Panc1 (cell line): ENCODE measurements at places on chromosomes 1 and 21.
A peak's percentile ranks its signal among the peaks of the same experiment; 100 is the strongest.

DNA sequence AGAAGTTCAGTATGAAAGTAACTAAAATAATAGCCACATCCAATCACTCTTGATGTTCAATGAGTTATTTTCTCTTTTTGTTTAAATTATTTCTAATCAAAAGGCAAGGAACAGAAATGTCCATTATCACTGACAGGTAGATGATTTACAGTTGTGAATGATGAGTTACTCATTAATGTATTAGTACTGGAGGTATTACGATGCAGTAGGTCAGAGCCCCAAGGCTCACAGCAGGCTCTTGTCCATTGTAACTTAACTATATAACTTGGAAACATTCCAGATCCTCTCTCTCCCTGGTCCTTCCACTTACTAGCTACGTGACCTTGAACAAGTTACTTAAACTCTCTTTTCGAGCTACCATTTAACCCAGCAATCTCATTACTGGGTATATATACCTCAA, 39.5 kb downstream of the CRB1 start:
- no peaks in the 10 kb centered on the region for H3K36me3 ChIP-seq
- no peak overlapping the region for H3K27ac ChIP-seq
- no peak for DNase-seq
- no peak overlapping the region for H3K4me3 ChIP-seq
- no peaks in the 10 kb centered on the region for H3K27me3 ChIP-seq

DNA sequence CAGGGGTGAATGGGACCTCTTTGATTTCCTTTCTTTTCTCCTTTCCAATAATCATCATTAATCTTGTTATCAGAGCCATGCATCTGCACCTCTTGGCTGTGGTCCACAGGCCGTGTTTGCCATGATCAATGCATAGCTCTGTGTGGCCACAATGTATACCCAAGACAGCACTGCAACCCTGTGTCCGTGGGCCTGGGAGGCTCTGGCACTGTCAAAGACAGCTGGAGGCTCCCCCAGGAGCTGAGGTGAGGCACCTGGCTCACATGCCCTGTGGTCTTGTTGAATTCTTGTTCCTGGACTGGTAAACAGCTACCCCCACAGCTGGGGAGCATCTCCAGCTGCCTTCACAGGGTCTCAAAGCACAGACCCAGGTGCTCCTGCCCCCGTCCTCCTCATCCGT, 67.2 kb upstream of the SELENON start:
- no peak overlapping the region for H3K4me3 ChIP-seq
- no peaks in the 10 kb centered on the region for H3K36me3 ChIP-seq
- H3K27ac ChIP-seq = no peak overlapping the region
- DNase-seq = no peak
- no peaks in the 10 kb centered on the region for H3K4me1 ChIP-seq
- no peaks in the 10 kb centered on the region for H3K27me3 ChIP-seq

DNA sequence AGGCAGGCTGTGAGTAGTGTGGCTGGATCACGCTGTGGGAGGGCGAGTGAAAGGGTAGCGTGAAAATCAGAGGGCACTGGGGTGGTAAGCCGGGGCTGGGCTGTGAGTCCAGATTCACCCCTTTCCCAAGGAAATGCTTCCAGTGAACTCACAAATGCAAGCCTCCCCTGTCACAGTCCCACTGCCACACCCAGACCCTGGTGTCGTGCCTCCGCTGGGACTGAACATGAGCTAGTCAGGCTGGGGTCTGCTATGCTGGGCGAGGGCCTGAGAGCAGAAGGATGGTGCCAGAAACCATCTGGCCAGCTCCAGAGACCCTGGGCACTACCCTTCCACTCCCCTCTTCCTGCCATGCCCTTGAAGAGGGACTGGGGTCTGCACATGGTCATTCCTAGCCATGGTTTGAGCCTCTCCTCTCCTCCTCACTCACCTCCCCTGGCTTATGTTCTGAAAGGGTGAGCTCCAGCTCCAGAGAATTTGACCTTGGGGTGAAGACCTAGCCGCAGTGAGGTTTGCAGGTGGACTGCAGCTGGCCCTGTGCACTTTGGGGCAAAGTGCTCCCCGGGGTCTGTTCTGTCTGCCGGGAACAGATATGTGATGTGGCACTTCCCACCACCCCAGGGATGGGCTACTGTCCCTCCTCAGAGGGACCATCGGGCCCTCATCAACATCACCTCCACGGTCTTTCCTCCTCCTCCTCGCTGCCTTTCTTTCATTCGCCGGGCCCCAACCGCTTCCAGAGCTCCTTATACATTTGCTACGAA, 365.6 kb downstream of the RPS6KC1 start:
- no peak overlapping the region for H3K27ac ChIP-seq
- DNase-seq = no peak
- no peaks in the 10 kb centered on the region; the same call in 1 of the 2 replicates for H3K27me3 ChIP-seq
- H3K4me1 ChIP-seq = no peaks in the 10 kb centered on the region

GRCh38 chr1:208090388-208091301, 153.5 kb downstream of the PLXNA2 start:
- H3K36me3 ChIP-seq = no peaks in the 10 kb centered on the region
- H3K27ac ChIP-seq = no peak overlapping the region
- H3K4me1 ChIP-seq = no peaks in the 10 kb centered on the region
- no peak overlapping the region for H3K4me3 ChIP-seq
- DNase-seq = no peak

GRCh38 chr1:222886878-222887351, 72.1 kb downstream of the DISP1 start:
- H3K27ac ChIP-seq = no peak overlapping the region
- no peaks in the 10 kb centered on the region for H3K4me1 ChIP-seq
- no peaks in the 10 kb centered on the region for H3K27me3 ChIP-seq
- no peak for DNase-seq

DNA sequence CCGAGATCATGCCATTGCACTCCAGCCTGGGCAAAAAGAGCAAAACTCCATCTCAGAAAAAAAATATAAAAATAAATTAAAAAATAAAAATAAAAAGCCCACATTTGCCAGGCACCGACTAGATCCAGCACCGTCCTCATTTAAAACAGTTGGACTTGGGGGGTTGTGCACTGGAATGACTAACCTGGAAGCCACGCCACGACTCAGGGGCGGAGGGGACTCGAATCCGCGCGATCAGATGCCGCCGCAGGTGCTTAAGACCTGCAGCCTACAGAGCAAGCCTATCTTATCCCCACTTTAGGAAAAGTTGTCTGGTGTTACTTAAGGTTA, 38.5 kb downstream of the ZBTB8OS start:
- peak overlapping the region; percentile 76 for H3K27ac ChIP-seq
- peak overlapping the region; percentile 54 for H3K4me3 ChIP-seq
- H3K4me1 ChIP-seq = peaks cover 5% of the 10 kb centered on the region; the same call in 1 of the 2 replicates
- H3K27me3 ChIP-seq = no peaks in the 10 kb centered on the region

DNA sequence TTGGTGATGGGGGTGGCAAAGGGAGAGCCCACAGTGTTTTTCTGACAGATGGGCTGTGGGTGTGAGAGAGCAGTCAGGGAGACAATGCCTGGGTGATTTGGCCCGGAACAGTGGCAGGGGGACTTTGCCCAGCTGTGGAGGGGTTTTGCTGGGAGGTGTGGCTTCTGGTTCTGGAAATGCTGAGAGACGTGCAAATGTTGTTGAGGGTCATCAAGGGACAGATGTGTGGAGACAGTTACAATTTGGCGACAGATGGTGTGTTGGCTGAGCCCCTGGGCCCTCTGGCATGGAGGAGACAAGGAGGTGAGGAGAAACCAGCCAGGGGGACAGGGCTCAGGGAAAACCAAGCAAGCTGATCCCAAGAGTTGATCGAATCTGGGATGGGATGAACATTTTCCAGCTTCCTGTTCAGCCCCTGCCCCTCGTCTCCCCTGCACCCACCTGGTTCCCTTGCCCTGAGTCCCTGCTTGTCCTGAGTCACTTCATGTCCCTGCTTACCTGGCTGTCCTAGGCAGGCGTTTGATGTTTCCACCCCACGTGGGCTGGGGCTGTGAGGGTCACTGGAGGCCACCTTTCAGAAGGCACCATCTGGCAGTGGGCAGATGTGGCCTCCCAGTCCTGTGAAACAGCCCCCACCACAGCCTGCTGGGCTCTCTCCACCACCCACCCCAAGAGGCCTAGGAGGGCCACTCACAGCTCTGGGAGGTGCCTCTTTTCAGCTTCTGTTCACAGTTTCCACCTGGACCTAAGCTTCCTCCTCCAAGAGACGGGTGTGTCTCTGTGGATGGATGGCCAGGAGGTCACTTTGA, 15.8 kb upstream of the ZNF678 start:
- H3K4me3 ChIP-seq = no peak overlapping the region
- peaks cover 4% of the 10 kb centered on the region for H3K4me1 ChIP-seq
- no peaks in the 10 kb centered on the region for H3K36me3 ChIP-seq
- no peaks in the 10 kb centered on the region for H3K27me3 ChIP-seq
- no peak for DNase-seq
- no peak overlapping the region for H3K27ac ChIP-seq

DNA sequence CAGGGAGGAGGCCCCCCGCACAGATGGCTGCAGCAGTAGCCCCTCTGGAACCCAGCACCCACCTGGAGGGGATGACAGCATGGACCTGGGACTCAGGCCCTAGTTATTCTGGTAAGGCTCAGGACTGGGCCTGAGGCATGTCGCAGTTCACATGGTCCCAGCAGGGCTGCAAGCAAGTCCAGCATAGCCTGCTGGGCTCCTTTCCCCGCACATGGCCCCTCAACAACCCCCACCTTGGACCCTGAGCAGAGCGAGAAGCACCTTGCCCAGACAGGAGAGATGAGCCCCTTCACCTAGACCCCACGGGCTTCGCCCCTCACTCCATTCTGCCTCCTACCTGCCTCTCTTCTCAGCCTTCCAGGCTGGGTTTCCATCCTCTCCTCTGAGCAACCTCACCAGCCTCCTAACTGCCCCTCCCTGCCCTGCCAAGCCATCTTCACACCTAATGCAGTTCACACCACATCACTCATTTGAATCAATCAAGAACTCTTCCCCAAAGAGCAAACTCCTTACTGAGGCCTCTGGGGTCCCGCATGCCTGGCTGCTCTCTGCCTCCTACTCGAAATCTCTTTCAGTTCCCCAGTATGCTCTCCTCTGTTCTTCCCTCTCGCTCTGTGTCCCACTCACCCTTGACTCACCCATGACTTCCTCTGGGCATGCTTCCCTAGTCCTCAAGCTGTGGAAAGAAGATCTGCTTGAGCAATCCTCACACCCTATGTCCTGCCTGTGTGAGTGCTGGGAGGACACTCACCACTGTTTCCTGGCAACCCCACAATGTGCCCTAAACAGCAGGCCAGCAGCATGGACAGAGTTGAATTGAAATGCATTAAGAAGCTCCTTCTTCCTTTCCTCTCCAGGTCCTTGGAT, 9.4 kb upstream of the THEMIS2 start:
- H3K4me3 ChIP-seq = no peak overlapping the region
- peak; percentile 66 for DNase-seq
- H3K27ac ChIP-seq = no peak overlapping the region
- no peaks in the 10 kb centered on the region for H3K27me3 ChIP-seq
- H3K36me3 ChIP-seq = no peaks in the 10 kb centered on the region
